Foreskin keratinocyte (primary cell): ENCODE measurements at places on chromosomes 3 and 15.
A peak's percentile ranks its signal among the peaks of the same experiment; 100 is the strongest.

DNA sequence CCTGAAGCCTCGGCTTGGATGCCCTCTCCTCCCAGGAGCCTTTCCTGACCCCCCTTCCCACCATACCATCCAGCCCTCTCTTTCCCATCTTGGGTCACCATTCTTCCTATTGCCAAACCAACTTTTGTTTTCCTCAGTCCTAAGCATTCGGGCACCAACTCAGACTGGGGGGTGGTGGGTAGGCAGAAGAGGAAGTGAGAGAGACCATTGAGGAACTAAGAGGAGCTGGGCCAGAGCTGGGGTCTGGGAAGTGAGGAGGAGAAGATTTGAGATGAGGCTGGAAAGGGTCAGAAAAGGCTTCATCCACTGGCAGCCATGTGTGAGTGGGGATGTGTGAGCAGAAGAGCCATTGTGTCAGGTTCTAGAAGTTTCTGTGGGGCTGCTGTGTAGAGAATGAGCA lies 37.7 kb downstream of the TKT start:
- DNase-seq = no peak

- DNase-seq = no peak
Measured at GRCh38 chr15:58324533-58324932, 107.3 kb upstream of the LIPC start.

GRCh38 chr3:59310736-59311135 lies 260.9 kb upstream of the CFAP20DC start:
- DNase-seq = no peak

DNA sequence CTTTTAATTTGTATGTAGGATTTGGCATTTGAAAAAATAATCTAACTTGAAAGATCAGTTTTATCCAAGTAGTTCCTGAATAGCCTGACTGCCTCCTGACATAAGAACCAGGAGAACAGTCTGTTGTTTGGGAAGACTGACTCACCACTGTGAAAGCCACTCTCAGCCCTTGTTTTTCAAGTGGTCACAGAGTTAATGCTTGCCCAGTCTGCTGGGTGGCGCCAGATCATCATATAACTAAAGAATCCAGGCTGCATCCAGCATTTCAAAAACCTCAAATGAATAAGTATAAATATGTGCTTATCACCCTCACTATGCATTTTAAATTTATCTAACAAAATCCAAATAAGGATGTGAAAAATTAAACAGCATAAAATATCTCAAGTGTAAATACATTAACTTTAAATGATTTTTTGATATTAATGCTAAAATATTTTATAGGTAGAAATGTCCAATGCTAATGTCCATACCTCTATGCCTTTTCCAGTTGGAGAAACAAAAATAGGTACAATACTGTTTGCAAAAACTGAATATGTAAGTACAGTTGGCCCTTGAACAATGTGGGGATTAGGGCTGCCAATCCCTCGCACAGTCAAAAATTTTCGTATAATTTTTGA lies 26.9 kb upstream of the ZBBX start:
- DNase-seq = peak; percentile 70

DNA sequence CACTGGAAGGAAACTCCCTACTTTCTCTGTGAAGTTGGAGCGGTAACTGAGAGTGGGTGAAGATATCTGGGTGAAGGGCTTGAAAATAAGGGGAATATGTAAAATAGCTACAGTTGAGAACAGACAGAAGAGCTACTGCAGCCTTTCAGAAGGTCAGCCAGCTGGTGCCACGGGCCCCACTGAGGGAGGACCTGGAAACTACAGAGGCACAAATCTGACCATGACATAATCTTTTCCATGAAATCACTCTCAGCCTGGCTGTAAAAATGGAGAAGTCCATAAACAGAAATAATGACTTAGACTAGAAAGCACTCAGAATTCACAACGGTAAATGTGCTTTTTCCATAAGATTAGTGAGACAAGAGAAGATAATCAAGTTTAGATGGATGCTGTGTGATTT lies 46.4 kb downstream of the ST3GAL6 start:
- no peak for DNase-seq

DNA sequence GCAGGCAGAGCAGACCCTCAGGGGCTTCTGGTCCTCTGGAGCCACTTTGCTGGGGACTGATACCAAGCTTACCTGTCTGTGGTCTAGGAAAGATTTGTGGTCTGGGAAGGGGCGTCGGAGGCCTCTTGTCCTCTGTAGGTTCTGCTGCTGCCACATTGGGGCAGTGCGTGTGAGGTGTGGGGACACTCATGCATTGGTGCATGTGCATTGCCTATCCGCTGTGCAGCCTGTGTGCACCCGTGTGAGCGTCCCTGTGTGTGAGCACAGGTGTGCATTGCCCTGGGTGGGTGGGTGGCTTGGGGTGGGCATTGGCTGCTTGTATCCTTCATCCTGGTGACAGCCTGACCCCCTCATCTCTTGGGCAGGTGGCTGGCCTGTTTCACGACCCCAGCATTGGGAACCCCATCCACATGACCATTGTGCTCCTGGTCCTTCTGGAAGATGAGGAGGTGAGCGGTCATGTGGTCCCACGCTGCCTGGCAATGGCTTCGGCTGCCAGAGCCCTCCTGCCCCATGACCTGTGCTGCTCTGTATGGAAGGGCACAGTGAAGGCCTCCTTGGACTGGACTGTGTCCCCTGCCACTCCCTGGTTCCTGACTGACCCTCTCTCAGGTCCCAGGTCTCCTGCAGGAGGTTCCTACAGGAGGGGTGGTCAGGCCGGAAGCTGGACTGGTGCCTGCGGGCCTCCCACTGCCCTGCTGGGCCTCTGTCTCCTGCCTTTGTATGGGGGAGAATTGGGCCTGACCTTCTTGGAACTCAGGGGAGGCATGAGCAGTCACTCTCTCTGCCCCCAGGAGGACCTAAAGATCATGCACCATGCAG lies 41.5 kb downstream of the SAXO2 start:
- DNase-seq = no peak

- no peak for DNase-seq
Measured at GRCh38 chr3:3097958-3098357, 12.2 kb downstream of the IL5RA start.

GRCh38 chr3:143914257-143914656 lies 57.4 kb upstream of the DIPK2A start:
- DNase-seq = no peak

GRCh38 chr3:119205209-119205608 lies 31.8 kb downstream of the UPK1B start:
- no peak for DNase-seq

DNA sequence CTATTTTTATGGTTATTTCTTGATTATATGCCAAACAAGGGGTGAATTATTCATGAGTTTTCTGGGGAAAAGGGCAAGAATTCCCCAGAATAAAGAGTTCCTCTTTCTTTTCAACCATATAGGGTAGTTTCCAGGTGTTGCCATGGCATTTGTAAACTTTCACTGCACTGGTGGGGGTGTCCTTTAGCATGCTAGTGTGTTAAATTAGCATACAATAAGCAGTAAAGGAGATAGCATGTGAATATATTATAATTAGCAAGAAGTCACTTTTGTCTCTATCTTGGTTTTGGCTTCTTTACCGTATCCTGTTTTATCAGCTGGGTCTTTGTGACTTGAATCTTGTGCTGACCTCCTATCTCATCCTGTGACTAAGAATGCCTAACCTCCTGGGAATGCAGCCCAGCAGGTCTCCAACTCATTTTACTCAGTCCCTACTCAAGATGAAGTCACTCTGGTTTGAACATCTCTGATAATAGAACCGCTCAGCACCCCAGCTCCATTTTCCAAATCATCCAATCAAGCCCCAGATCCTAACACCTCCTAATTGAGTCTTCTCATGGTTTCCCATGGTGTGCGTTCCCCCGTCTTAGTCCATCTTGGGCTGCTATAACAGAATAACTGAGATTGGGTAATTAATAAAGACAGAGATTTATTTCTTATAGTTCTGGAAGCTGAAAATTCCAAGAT lies 3.4 kb upstream of the SELENOT start:
- DNase-seq = peak; percentile 96

- DNase-seq = no peak
Measured at GRCh38 chr15:75725719-75726607, 13.3 kb upstream of the CSPG4 start.

GRCh38 chr15:43826508-43827341 lies at the start of gene WDR76:
Gene WDR76, plus strand, starts transcription at chr15:43827002. Its CDS starts 31 bp downstream, at chr15:43827033.
- DNase-seq = peak; percentile 52

DNA sequence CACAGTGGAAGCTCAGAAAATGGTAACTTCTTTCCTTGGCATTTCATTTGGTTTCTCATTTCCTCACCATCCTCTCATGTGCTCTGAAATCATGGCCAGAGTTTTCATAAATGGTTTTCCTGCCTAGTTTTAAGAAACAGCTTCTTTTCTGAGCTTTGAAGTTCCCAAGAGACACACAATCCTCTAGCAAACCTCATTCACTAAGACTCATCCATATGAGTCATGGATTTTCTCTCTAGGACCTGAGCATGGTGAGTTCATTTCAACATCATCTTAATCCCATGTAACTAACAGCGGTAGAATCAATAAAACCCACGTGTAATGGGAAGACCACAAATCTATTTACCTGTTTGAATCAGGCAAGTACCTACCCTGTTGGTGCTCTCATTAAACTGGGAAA lies 274.5 kb upstream of the LRTM1 start:
- no peak for DNase-seq

GRCh38 chr3:72664184-72664975 lies 183.9 kb downstream of the SHQ1 start:
- DNase-seq = no peak

- DNase-seq = no peak
Measured at GRCh38 chr3:129483870-129484269, 43.8 kb downstream of the IFT122 start.

- no peak for DNase-seq
Measured at GRCh38 chr3:12993517-12994356, 79.5 kb downstream of the IQSEC1 start.

GRCh38 chr3:150104564-150104963 lies 133.9 kb upstream of the PFN2 start:
- DNase-seq = no peak

- DNase-seq = no peak
Measured at GRCh38 chr3:133926736-133927539, 31.3 kb upstream of the RAB6B start.

DNA sequence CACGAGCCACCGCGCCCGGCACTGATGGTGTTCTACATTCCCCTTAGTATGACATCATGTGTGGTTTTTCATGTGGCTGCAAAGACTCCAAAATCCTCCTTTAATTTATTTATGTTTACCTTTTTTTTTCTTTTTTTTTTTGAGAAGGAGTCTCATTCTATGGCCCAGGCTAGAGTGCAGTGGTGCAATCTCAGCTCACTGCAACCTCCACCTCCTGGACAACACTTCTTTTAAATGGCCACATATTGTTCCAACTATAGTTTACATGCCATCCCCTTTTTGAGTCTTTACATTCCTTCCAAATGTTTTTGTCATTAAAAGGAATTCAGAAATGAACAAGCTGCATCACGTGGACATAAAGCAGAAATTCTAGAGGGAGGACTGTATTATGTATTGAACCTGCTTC lies 10.3 kb upstream of the CDV3 start:
- DNase-seq = no peak

GRCh38 chr3:141422961-141423582 lies 54.8 kb downstream of the ZBTB38 start:
- no peak for DNase-seq

- no peak for DNase-seq
Measured at GRCh38 chr3:14404631-14405359, 2.4 kb downstream of the SLC6A6 start.

DNA sequence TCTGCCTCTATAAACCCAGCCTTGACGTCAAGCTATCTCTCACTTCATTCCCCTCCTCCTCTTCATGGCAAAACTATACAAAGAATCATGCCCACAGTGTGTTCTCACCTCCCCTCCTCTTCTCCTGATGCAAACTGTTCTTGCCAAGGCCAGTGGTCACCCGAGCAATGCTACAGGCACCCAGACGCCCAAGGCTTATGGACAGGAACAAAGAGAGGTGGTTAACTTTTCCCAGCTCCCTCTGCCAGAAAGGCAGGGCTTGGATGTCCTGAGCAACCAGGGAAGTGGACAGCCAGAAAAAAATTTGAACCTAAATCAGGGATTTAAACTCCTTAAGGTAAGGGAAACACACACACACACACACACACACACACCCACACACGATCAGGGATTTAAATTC lies 5.1 kb downstream of the SLC41A3 start:
- DNase-seq = no peak

GRCh38 chr3:146501752-146502151 lies 32.4 kb upstream of the PLSCR2 start:
- no peak for DNase-seq

GRCh38 chr15:90049666-90050604 lies 48.8 kb downstream of the ZNF710 start:
- DNase-seq = no peak

- no peak for DNase-seq
Measured at GRCh38 chr3:27567251-27567650, 83.1 kb upstream of the SLC4A7 start.

- DNase-seq = no peak
Measured at GRCh38 chr3:58609990-58610389, 32.8 kb upstream of the FAM107A start.

GRCh38 chr3:175287361-175287963 lies 428.3 kb downstream of the NAALADL2 start:
- no peak for DNase-seq

GRCh38 chr15:101578443-101578894 lies 73.7 kb downstream of the TM2D3 start:
- DNase-seq = no peak

DNA sequence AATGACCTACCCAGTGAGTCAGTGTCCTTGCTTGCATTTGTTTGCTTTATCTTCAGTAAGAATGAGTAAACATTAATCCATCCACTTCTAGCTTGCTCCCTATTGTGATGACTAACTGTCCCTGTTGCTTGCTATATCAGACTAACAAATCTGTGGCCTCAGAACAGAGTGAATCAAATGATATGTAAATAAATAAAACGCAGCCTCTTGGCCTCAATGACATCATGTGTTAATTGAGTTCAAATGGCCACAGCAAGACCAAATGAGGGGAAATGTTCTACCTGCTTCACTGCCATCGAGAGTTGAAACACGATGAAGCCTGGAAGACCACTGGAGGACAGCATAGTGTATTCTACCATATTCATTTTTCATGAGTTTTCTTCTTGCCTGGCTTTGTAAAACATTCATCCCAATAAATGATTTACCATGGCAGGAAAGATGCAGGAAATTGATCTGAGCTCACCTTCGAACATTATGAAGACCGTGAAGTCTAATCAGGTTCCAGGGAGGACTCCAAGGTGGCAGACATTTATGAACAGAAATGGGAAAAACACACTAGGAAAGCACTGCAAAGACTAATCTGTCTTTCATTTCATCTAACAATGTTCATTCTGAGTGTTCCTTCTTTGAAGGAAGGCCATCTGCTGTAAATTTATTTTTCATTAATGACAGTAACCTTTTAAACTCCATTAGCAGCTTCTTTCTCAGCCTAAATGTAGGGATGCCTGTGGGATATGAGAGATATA lies 1144.5 kb downstream of the TUSC7 start:
- peak; percentile 10 for DNase-seq

GRCh38 chr3:52119099-52119498 lies 35.1 kb downstream of the POC1A start:
- no peak for DNase-seq

DNA sequence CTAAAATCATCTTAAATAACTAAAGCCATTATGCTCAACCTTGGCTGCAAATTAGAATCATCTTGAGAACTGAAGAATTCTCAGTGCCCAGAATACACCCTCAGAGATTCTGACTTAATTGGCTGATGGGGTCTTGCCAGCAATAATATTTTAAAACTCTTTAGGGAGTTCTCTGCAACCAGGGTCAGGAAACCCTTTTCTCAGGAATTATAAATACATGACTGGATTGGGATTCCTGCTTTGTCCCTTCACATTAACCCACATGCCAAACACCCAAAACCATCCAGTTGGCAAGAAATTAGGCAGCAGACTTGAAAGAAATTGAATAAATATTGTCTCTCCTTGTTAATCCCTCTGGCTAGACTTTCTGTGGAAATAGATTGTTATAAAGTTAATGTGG lies 482.3 kb upstream of the NECTIN3 start:
- DNase-seq = no peak
